ENCODE measurements at places on chromosomes 7 and 10. TPM values are rescaled to one million over a fixed set of nuclear protein-coding genes. Genes with fewer than 3 reads are reported as not detected.

Gene FGF8
- not detected for total RNA-seq

Gene LIPJ
- total RNA-seq: 2.5 TPM

Gene SDK1
- 18.2 TPM for total RNA-seq

Gene LOXL4
- total RNA-seq: 6.9 TPM

Gene TMEM176A
- total RNA-seq: 66.5 TPM

Gene TAF3
- total RNA-seq: 7.4 TPM

Gene KLF14
- 0.80 TPM for total RNA-seq

Gene CHRM2
- total RNA-seq: not detected

Gene LIPK
- not detected for total RNA-seq

Gene RNF148
- total RNA-seq: 11.8 TPM

Gene ZNF488
- 0.44 TPM for total RNA-seq

Gene FRAT2
- total RNA-seq: 15.4 TPM

Gene MARVELD1
- total RNA-seq: 16.2 TPM

Gene ADCY1
- 14.4 TPM for total RNA-seq

Gene EXOC6
- total RNA-seq: 16.1 TPM

Gene PRKAR1B
- 10.5 TPM for total RNA-seq

All from breast epithelium (tissue), 4 donors.